ENCODE measurements at places on chromosomes 5 and 9. TPM values are rescaled to one million over a fixed set of nuclear protein-coding genes. Genes with fewer than 3 reads are reported as not detected.

GRXCR2 gene
- not detected for total RNA-seq

SURF2 gene
- 11.8 TPM for total RNA-seq

DNA sequence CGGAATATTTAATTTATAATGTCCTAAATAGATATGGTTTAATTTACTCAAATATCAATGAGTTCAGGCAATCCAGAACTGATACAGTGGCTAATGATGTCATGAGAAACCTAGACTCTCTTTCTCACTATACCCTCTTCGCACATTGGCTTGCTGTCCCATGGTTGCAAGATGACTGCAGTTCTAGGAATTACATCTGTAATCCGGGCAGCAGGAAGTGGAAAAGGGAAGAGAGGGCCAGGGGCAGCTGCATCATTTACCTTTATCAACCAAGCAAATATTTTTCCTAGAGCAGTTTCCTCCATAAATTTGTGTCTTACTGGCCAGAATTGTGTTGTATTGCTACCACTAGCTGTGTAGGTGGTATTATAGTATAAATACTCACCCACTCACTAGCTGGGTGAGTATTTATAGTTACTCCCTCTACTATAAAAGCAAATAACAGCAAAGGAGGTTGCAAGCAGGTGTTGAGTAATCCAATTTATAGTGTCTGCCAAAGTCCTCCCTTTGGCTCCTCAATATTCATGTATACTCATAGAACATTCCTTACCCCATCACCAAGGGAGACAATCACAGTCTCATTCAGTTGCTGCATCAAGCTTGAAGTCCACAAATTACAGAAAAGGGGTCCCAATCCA, 168.8 kb downstream of the DROSHA start:
- H3K36me3 ChIP-seq = no peaks in the 10 kb centered on the region
- H3K4me1 ChIP-seq = no peaks in the 10 kb centered on the region
- no peak for DNase-seq
- H3K27ac ChIP-seq = no peak overlapping the region
- H3K4me3 ChIP-seq = no peak overlapping the region

GRCh38 chr5:131366428-131366827, 102.6 kb downstream of the CDC42SE2 start:
- H3K4me1 ChIP-seq = peaks cover 37% of the 10 kb centered on the region
- H3K27ac ChIP-seq = no peak overlapping the region
- H3K27me3 ChIP-seq = no peaks in the 10 kb centered on the region

Measured in left lung (tissue), 14 donors.